ENCODE measurements at places on chromosomes 5 and 9.
A peak's percentile ranks its signal among the peaks of the same experiment; 100 is the strongest.

GRCh38 chr5:172534229-172535107 is 80.1 kb upstream of the SH3PXD2B start:
- DNase-seq: no peak

DNA sequence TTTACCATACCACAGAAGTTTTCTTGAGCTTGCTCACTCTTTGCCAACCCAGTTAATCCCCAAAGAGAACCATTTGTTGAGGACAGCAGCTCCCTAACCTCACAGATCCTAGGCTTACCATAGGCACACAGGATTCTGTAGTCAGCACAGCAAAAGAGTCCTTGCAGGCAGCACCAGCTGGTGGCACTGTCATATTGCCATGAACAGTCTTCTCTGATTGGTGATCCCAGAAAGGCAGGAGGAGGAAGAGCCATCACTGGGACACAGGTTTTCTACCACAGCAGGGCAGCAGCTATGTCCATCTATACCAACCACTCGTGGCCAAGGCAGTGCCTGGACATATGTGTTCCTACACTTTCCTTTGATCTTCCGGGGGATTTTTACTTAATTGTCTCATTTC is 297.1 kb upstream of the CD180 start:
- peak; percentile 15 for DNase-seq

GRCh38 chr9:123112015-123112975 is 78.8 kb downstream of the GPR21 start:
- no peak for DNase-seq

DNA sequence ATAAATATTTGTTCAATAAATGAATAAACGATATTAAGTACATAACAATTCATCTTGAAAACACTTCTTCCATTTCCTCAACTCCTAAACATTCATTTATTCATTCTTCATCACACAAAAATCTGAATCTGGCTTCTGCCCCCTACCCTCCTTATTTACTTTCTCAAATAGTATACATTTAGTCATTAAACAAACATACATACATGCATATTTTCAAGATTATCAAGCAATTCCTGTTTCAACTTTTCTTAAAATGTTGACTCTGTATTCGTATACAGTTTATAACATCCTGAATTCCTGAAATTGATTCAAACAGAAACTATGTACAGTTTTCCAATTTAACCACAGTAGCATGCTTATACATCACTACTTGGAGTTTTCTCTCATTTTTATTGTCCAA is 129.0 kb downstream of the MUSK start:
- no peak for DNase-seq

DNA sequence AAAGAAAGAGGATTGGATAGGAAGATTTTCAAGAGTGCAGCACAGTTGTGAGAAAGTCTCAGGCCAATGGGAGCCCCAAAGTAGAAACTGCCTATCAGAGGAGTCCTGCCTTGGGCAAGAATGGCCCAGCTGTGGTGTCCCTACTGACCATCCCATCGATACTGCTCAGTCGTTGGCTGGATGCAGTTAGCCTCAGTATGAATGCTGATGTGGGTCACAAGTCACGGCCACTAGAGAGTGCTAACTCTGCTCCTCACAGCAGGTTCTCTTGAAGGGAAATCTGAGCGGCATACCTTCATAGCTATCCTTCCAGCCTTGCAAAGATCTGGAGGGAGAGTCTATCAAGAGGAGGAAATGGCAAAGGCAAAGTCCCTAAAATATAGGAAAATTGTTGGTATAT is 11.6 kb upstream of the CETN3 start:
- no peak for DNase-seq

GRCh38 chr5:79619854-79620253 is 7.6 kb downstream of the TENT2 start:
- no peak for DNase-seq

GRCh38 chr5:107289030-107289714 is 381.6 kb downstream of the EFNA5 start:
- no peak for DNase-seq

- DNase-seq: no peak
These were observed 136.0 kb downstream of the GDNF start for GRCh38 chr5:37703841-37704241.

DNA sequence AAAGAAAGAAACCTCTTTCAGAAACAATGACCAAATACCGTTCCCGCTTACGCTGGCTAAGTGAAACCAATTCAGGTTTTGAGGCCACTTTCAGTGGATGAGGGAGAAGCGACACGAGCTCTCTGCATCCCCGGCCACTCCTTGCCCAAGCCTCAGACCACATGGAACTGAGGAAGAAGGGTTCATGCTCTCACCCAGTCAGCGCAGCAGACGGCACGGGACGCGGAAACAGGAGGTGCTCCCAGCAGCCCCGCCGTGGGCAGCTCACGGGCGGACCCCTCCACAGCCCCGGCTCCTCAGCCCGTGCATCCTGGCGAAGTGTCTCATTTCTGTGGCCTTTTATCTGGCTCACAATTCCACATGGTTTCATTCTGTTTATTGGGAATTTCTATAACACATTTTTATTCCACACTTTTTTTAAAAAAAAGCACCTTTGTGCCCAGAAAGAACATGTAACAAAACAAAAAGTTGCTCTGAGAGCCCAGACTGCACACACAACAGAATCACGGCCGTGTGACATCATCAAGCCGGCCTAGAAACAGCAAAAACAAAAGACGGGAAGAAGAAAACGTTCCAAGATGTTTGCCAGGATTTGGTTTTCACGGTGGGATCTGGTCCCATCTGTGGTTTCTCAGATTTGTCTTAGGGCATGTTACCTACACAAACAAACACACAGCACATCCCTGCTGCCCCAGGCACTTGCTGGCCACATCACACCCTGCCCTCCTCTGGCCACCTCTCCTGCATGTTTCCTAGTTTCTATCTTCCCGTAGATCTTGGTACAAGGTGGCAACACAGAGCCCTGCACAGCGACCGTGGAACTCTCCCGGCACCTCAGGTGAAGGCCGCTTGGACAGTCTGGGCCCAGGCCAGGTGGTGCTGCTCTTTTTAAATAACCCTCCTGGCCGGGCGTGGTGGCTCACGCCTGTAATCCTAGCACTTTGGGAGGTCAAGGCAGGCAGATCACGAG is 16.2 kb downstream of the QSOX2 start:
- DNase-seq: no peak

- no peak for DNase-seq
These were observed 155.8 kb upstream of the ZNF608 start for GRCh38 chr5:124902097-124902821.

DNA sequence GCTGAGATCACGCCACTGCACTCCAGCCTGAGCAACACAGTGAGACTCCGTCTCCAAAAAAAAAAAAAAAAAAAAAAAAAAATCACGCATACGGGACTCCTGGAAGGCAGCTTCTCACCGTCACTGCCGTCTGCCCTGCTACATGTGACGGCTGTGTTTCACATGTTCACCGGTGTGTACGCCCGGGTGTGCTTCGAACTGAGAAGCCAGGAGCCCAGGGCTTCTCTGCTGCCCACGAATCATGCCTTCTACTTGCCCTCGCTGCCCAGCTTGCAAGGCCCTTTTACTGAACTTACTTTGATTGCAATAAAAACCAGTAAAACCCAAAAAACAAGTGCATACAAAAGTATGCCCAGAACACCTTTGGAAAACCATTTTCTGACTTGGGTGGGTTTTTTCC is 5.8 kb upstream of the NKD2 start:
- no peak for DNase-seq

DNA sequence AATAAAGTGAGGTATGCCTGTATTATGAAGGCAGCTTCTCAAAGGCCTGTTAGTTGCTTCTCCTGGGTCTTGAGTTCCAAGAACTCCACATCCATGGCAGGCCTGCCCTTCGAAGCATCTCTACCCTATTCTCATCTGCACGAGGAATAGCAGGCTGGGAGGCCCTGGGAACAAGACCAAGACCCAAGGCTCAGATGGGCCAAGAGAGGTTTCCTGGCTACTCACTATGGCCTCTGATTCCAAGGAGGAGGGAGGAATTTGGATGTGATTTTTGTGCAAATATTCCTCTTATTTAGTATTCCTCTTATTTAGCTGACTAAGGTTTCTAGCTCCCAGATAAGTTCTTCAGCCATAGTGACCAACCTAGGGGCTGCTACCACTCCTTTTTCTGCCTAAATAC is 151.3 kb downstream of the SAXO1 start:
- no peak for DNase-seq

DNA sequence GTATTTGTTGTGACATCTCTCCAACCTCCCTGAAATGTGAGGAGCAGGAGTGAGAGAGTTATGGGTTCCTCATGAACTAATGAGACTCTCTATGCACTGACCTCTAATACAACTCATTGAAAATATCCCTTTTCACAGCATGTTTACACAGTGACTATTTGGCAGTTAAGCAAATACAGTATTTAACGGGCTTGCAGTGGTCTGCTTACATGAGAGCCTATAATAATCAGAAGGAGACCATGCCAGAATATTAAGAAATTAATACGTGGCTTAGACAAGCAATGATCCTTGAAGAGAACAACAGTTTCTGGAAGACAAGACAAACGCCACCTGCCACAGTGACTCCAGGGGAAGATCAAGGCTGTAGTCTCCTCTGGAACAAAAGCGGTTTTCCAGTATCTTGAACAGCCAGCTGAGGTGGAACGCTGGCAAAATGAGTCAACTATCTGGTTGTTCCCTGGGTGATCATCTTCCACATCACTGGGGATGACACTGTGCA is 424.5 kb downstream of the DMAC1 start:
- DNase-seq: no peak

Data from 8988T (cell line).